ENCODE measurements at places on chromosomes 2 and 18.

DNA sequence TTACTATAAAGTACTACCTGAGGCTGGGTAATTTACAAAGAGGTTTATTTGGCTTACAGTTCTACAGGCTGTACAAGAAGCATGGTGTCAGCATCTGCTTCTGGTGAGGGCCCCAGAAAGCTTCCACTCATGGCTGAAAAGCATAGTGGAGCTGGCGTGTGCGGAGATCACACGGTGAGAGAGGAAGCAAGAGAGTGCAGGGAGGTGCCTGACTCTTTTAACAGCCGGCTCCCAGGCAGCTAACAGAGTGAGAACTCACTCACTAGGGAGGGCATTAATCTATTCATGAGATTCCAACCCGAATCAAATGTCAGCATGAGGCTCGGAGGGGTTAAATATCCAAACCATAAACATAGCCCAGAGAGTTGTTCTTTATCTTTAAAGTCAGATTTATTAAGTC is 117.3 kb downstream of the LDLRAD4 start:
- no peak for DNase-seq

GRCh38 chr2:7111626-7112025 is 194.4 kb downstream of the RNF144A start:
- no peak for DNase-seq

- DNase-seq: no peak
Measured at GRCh38 chr2:221050020-221050795, 521.9 kb downstream of the EPHA4 start.

DNA sequence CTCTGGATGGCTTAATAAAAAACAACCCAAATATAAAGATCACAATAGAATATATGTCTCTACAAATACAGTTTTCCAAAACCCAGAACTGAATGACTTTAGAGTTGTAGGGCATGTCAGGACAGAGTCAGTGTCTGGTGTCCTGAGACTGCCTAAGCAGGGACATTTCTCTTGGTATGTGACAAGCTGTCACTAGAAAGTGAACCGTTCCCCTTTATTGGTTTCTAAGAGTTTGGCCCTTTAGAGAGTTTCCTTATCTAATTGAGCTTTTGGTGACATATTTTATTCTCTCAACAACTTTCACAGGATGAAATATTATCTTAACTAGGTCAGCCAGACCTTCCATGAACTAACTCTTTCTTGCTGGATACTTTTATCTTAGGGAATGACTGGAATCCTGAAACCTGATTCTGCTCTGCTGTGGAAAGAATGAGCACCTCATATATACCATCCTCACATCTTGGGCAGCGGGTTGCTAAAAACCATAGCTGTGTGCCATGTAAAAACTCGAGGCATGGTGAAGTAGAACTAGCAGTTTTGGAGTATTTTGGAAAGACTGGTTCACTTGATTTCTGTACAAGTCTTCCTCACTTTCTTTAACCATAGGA is 54.8 kb downstream of the CAVIN2 start:
- no peak for DNase-seq

DNA sequence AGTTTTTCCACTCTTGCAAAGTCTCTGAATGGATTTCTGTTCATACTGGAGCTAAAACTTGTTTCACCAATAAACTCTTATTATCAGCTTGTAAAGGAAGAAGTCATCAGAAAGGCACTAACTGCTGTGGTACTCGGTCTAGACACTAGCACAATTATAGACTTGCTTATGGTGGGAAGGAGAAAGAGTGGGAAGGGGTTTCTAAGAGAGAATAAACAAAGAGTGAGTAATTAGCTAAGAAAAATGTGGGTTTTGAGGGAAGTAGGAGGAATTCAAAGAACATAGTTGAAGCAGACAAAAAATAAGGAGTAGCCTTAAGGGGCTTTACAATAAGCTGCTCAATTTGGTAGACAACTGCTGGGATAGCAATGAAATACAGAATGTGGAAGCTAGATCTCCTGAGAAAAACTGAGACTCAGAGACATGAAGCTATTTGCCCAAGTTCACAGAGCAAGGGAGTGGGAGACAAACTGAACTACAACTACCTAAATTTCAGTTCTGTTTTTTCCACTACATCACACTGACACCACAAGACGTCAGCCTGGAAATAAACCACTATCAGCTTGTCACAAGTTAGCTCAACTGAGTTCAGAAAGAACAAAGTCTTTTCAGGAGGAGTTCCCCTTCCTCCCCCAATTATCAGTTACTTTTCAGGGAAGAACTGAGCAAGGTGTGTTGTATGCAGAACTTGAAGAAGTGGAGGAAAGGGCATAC is 59.7 kb downstream of the MAP4K3 start:
- DNase-seq: peak; percentile 33

DNA sequence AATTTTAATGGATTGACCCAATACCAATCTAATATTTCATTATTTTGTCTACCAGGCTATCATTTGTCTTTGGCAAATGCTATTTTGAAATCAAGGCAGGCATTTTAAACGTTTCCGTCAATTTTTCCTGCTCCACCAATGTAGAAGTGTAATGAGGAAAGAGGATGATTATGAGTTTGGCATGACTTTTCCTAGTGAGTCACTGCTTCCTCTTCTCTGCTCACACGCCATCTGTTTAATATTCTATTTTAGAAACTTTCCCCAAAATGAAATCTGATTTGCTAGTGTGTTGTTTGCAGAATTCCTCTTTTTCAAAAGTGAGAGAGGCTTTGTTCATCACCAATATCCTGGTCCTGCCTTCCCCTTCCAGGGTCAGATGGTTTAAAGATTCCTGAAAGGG is 42.5 kb upstream of the PID1 start:
- DNase-seq: no peak

GRCh38 chr2:202186641-202187202 is 51.7 kb downstream of the SUMO1 start:
- no peak for DNase-seq

DNA sequence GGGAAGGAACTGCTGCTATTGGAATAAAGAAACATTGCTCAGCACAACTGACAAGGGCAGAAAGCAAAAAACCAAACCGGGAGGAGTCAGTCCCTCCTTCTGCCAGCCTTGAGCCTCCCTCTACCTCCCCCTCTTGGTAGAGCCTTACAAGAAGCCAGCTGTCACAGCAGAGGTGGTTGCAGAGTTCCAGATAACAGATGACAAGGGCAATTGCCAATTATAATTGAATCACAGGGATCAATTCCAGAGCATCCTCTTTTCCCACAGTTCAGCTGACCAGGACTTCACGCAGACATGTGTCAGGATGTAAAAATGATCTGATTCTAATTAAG is 548.2 kb upstream of the LRRTM1 start:
- no peak for DNase-seq

DNA sequence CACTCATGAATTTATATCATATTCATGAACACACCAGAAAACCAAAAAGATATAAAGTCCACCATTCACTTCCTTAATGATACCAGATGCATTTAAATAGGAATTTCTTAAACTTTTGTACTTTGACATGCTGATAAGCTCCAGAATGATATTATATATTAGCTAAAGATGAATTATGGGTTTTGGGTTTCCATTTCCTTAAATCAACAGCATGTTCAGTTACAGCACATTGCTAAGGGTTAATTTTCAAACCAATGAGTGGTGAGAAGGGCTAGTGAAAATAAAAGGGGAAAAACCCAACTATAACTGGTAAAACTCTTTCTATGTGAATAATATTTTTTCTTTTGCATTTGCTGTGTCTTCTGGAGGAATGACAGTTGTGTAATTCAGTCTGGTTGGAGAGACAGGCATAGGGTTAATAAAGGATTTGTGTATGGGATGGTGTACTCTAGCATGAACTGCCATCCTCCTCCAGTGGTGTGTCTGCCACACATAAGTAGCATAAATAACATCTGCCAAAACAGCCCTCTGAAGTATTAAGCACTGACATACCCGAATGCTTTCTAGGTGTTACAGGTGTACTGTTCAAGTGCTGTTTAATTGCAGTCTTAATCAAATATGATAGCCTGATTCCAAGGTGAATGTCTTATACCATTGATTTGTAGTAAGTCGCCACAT is 19.3 kb upstream of the CPS1 start:
- DNase-seq: no peak

GRCh38 chr18:72542342-72542741 is 1.8 kb downstream of the CBLN2 start:
- DNase-seq: no peak
